ENCODE measurements at places on chromosomes 3 and 15.

- no peak for DNase-seq
Measured at GRCh38 chr15:39281094-39281493, 299.8 kb upstream of the THBS1 start.

GRCh38 chr3:151918253-151919029, 45.0 kb downstream of the SUCNR1 start:
- no peak for DNase-seq

DNA sequence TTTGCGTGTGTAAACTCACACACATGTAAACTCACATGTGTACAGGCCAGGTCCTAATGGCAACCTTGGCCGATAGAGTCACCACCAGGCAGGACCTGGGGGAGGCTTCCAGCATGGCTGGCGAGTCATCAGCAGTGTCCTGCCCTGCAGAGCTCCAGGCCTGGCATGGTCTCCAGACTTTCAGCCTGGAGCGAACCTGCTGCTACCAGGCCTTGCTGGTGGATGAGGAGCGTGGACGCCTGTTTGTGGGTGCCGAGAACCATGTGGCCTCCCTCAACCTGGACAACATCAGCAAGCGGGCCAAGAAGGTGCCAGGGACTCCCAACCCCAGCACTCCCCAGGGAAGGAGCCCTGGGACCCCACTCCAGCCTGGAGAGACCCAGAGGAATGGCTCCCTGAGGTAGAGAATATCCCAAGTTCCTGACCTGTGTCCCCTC, 1.0 kb downstream of the SEMA3B start:
- no peak for DNase-seq

DNA sequence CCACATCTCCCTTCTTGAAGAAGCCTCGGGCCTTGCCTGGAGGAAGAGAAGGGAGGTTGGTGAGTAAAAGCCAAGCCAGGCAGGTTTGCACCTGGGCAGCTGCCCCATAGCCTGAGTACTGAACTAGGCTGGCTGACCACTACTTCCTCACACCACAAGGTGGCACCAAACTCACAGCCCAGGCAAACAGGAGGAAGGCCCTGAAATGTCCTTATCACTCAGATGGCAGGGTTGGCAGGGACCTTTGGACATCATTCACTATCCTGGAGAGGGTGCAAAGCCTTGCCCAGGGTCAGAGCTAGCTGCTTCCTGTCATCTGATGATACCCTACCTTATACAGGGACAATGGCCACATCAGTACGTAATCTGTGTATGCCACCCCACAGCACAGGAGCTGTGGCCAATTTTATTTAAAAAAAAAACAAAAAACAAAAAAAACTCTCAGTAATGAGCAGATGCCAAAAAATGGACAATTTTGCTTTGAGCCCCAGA, 2.2 kb upstream of the GRAMD2A start:
- peak; percentile 36 for DNase-seq

DNA sequence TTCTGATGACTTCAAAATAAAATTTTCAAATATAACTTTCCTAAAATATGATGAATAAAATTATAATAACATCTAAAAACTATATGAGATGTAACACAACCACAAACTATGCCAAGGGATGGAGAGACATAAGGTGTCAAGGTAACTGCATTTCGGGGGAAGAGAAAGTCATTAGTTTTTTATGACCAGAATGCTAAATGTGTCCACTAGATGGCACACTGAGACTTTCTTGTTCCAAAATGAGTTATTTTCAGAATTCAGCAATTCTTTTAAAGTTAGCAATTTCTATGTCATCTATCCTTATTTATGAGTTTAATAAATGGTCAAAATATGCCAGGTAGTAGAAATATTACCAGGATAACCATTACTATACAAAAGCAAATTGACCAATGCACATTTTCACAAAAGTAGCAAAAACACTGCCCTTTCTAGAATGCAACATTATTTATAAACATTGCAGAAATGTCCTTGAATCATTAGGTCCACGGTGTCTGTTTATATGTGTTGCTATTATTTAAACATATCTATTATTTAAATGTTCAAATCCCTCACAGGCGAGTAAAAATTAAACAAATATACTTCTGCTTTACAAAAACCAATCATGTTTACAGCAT, 374.2 kb downstream of the PLCL2 start:
- DNase-seq, result no peak

GRCh38 chr3:173936316-173936715, 538.8 kb downstream of the NLGN1 start:
- no peak for DNase-seq

DNA sequence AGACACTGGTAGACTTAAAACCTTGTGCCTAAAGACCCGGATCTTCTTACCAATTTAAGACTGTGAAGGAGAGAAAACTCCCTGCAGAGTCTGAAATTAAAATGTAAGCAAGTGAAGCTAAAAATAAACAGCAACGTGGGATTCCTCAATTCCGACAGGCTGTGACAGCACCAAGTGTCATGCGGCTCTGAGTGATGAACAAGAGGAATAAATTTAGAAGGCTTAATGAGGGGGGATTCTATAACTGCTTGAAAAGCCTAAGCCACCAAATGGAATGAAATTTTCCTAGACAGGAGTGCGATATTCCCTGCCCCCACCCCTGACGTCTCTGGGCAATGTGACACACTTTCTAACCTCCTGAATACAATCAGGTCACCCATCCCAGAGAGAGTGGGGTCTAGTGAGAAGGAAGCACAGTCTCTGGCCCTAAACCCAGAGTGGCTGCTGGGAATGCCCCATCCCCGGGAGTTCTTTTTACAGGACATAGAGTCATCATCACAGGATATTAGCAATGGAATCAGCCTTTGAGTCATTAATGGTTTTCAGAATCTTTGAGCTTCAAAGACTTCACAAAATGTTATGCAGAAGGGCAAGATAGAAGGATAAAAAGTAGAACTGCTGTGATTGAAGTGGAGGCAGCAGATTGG, 114.3 kb downstream of the EDEM1 start:
- DNase-seq, result no peak

DNA sequence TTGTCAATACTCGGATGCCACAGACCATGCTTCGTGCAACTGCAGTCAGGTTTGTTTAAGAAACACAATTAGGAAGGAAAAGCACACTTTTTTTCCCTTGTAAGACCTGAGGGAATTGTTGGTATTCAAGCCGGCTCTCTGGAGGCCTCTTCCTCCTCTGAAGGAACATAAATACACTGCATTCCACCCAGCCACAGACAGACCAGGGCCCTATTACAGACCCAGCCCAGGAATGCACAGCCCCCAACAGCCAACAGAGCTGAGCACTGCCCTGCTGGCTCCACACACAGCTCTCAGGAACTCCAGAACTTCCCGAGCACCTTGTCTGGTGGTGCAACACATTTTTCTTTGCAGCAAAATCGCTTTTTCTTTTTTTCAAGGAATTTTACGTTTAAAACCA, 488.7 kb upstream of the PROK2 start:
- no peak for DNase-seq

GRCh38 chr15:52682781-52683180, 3.6 kb upstream of the ATOSA start:
- no peak for DNase-seq

DNA sequence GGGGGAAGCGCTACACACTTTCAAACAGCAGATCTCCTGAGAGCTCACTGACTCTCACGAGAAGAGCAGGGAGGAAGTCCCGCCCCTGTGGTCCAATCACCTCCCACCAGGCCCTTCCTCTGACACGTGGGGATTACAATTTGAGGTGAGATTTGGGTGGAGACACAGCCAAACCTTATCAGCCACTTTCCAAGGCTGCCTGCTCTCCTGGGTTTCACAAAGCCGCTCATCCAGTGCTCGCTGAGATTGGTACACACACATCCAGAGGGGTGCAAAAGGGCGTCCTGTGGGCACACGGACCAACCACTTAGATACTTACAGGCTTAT, 23.1 kb downstream of the XXYLT1 start:
- no peak for DNase-seq

DNA sequence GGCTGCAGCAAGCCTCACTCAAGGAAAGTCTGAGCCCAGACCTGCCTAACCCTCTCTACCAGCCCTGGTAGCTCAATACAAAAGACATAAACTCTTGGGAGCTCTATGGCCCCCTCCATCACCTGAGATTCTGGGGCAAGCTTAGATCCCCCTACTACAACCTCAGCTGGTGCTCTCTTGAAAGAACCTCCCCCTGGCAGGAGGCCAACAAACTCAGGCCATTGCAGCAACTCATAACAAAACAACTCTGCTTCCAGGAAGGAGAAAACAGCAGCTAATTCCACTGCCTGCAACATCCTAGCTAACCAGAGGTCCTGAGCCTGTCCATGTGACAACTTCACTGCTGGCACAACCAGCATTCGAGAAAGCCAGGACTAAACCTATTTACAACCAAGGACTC, 169.2 kb downstream of the ROBO1 start:
- no peak for DNase-seq

GRCh38 chr15:39438260-39438659, 142.6 kb upstream of the THBS1 start:
- DNase-seq, result no peak

- no peak for DNase-seq
Measured at GRCh38 chr3:122679882-122680474, 661 bp upstream of the PARP14 start.

DNA sequence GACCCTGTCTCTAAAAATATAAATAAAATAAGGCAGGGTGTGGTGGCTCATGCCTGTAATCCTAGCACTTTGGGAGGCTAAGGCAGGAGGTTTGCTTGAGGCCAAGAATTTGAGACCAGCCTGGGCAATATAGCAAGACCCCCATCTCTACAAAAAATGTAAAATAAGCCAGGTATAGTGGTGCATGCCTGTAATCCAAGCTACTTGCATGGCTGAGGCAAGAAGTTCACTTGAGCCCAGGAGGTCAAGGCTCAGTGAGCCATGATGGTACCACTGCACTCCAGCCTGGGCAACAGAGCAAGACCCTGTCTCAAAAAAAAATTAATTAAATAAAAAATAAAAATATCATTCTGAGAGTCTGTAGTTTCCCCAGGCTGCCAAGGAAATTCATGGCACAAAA, 4.1 kb upstream of the JAGN1 start:
- no peak for DNase-seq

- DNase-seq, result no peak
Measured at GRCh38 chr3:113179235-113179824, 32.0 kb upstream of the BOC start.

GRCh38 chr15:91849749-91850161, 3.8 kb upstream of the SLCO3A1 start:
- no peak for DNase-seq

DNA sequence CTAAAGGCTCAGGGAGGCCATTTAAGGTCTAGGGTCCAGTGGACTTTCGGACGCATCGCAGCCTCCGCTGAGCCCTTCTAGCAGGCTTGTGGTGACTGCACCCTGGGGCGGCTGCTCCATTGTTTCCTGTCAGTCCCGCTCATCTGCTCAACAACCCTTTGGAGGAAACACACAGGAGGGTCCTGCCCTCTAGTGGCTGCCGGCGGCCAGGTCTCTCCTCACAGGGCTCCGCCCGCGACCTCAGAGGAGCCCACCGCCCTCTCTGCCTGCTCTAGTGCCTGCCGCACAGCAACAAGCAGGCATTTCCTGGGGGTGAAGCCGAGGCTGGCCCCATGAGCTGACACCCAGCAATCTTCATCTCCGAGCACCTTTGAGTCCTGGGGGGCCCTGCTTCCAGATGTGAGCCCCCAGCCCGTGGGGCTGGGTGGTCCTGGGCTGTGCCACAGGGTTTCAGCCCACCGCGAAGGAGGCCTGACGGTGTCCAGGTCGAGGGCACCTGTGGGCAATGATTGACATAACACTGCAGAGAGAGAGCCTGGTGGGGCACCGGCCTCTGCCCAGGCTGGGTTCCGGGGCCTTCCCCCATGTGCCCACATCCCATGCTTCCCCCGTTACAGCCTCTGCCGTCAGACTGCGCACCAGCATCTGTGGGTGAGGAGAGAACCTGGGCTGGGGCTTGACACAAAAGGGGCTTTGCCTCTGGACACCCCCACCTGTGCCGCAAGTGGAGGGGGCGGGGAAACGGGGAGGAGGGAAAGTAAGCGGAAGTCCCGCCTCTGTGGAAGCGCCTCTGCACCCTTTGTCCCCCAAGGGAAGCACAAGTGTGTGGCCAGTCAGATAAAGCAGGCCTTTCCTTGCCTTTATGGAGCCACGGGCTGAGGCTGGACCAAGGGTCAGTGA, 27.0 kb upstream of the SFMBT1 start:
- DNase-seq, result peak; percentile 69

GRCh38 chr3:54240-54639, 142.3 kb upstream of the CHL1 start:
- no peak for DNase-seq

DNA sequence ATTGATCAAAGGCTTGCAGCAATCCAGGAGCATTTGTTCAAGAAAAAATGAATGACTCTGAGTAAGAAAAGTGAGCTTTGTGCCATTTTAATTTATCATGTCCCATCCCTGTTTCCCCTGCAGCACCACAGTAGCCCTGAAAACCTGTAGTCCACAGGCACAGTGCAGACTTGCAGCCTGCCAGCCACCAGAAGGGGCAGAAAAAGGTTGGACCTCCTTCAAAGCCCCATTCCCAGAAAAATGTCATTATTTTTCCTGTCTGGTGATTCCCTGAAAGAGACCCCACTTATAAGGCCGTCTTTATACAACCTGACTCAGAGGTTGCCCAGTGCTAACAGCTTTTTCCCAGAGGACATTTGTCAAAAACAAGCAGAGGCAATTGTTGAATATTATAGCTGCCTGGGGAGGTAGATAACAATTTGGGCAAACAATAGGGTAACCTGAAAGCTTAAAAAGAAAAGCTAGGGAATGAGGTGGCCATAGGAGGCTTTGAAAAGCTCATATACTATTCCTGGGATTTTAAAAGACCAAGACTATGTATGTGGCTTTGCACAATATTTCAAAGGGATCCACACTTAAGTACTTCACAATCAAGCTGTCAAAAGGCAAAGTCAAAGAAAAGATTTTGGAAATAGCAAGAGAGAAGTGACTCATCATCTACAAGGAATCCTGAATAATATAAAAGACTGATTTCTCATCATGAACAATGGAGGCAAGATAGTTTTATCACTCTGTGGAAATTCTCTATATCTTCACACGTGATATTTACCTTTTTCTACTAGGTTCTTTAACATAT, 136.8 kb upstream of the PLXNA1 start:
- no peak for DNase-seq

DNA sequence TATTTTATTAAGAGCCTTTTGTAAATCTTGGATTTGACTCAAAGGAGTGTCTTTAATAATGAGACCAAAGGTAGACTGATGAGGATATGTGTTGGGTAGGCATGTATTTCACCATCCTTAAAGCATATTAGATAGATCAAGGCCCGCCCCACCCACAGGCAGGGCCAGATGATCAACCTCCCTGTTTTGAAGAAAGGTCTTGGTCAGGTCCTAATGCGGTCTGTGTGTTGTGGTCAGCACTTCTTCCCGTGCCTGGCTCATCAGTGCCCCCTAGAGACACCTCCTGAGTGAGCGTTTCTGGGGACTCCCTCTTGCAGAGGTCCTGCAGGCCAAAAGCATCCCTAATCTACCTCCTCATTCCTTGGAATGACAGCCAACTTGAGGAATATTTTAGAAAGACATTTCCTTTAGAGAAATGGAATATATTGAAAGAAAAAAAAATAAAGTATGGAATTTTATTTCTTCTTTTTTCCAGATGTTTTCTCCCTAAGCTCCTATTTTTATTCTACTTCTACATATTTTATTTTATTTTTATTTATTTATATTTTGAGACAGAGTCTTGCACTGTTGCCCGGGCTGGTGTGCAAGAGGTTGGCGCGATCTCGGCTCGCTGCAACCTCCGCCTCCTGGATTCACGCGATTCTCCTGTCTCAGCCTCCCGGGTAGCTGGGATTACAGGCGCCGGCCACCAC, 6.0 kb downstream of the TM4SF4 start:
- DNase-seq, result peak; percentile 9

Data from occipital lobe (tissue), 3 donors.